SHP77 (cell line): ENCODE measurements at places on chromosomes 6 and 20.

- no peak for DNase-seq
Observed at GRCh38 chr6:19159089-19159488, 678.1 kb upstream of the ID4 start.

DNA sequence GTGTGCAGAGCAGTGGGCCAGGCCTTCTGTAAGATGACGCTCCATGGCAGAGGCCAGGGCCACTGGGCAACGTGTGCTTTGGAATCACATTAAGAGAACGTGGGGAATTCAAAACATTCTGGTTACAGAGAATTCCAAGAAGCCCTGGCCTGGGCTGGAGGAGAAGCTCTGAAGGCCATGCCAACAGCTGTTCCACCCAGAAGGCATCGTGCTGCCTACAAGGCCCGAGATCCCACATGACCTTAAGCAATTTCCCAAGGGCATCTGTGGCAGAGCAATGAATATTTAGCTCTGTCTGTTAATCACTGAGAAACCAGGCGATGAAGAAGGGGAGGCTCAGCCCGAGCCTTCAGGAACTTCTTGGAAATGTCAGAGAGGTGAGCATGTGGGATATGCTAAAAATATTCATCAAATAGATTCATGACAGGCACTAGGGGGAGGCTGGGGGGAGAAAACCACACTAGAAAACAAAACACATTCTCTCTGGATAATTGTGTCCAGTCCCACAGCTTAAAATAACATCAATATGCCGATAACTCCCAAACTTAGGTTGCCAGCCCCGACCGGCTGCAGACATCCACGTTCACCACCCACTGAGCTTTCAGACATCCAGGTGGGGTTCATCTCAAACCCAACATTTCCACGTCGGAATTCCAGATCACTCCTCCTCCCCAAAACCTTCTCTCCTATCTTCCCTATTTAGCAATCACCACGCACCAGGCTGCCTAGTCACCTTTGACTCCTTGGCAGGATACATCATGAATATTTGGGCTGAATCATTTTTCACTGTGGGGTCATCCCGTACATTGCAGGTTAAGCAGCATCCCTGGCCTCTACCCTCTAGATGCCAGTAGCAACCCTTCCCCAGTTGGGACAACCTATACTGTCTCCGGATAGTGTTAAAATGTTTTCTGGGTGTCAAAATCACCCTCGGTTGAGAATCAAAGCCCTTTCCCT, 6.6 kb downstream of the SULF2 start:
- DNase-seq, result no peak

- DNase-seq, result no peak
Observed at GRCh38 chr20:48823960-48824498, 3.8 kb downstream of the PREX1 start.

DNA sequence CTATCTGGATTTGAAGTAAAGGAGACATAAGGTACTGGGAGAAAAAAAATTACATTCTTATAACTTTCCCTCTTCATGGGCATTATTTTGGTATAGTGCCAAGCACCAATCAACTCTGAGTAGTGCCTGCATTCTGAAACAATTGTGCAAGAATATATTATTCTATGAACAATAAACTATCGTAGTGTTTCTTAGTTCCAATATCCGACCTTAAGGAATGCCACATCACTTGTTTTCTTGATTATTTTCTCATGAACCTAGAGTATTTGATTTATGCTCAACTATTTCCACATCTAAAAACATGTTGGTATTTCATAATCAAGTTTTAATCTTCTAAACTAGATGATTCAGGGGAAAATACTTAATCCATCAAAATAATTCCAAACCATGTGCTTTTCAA, 294.4 kb upstream of the TBX18 start:
- no peak for DNase-seq

- DNase-seq, result no peak
Observed at GRCh38 chr6:86859513-86859912, 77.8 kb upstream of the HTR1E start.

DNA sequence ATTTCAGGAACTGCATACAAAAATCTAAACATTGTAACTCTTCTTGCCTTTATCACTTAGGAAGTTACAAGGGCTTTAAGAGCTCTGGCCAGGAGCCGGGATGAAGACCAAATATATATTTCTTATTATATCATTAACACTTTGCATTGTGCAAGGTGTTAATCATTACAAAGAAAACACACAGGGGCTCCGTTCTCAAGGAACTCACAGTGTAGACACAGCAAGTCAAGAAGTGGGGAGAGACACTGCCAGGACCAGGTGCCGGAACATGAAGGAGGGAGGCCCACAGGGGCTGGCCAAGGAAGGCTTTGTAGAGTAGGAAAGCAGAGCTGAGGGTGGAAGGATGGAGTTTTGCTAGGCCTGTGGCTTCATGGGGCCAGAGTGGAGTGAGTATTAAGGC, 17.4 kb downstream of the ITPR3 start:
- DNase-seq, result no peak

DNA sequence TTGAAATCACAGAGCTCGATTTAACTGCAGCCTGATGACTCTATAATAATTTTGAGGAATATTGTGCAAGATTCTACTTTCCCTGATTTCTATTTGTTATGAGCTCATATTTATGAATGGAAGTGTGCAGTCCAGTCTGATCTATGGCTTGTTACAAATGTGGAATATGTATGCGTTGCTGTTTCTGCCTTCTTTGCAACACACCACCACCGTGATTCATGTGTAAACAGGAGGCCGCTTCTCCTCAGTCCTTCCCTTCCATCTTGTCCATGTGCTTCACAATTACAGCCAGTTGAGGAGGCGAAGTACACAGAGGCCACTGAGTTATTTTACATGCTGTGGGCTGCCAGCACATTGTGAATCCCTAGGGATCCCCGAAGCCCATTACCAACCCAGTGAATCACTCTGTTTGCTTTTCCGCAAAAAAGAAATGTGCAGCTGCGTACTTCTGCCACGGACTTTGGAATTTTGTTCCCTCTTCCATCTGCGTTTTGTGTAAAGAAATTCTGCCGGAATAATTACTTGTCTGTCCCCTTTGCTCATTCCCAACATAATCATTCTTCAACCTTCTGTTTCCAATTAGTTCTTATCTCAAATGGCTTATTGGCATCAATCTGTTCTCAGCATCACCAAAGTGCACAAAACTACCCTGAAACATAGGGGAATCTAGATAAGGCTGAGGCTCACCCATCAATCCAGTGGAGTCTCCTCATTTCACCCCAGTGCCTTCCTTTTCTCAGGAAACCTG, 551.6 kb upstream of the CITED2 start:
- DNase-seq, result no peak

DNA sequence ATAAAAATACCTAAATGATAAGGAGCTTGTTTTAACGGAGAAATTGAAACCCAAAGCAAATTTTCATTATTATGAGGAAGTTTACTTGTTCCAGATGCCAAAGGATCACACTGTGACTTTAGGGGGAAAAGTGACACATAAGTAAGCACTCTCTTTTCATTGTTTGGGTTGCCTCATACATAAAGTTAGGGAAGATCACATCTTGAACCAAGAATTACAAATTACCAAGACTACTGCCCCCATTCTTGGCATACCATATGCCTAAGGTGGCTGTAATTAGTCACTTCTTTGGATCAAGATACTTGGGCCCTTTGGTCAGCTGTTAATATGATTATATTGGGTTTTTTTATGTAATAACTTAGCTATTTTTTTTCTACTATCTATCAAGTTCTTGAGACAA, 269.0 kb downstream of the COL12A1 start:
- DNase-seq, result no peak

DNA sequence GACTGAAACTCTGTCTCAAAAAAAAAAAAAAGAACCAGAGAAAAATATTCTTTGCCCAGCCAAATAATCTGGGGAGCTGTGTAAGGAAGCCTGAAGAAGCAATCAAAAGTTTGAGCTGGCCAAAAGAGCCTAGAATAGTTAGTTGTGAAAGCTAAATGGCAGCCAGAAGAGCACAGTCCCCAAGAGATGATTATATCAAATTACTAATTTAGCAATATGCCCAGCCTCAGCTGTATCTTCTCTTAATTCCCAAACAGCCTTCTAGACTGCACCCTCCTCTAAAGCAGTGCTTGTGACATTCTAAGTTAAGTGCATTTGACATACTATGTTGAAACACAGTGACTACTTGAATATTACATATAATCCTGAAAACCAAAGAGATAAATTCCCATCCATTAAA, 38.9 kb downstream of the CDK19 start:
- no peak for DNase-seq

DNA sequence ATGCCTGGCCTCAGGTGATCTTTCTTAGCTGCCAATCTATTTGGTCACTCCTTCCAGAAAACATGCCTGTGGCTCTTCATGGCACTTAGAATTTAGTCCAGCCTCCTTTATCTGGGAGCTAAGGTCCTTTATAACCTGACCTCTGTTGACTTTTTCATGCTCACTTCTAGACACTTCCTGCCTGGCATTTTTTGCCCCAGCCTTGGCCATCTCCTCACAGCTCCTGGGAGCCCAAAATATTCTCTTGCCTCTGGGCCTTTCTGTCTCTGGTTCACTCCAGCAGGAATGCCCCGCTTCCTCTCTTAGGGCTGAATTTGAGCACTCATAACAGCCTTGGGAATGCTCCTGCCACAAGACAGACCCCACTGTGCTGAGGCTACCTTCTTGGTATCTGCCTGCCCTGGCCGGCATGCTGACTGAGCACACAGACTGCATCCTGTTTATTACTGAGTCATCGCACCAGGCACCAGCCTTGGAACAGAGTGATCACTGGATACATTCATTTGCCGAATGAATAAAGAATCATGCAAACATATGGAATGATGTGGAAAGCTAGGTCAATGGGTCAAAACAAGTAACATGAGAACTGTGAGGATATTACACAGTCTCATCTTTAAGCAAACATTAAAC, 5.8 kb upstream of the EEF1E1 start:
- DNase-seq, result no peak

DNA sequence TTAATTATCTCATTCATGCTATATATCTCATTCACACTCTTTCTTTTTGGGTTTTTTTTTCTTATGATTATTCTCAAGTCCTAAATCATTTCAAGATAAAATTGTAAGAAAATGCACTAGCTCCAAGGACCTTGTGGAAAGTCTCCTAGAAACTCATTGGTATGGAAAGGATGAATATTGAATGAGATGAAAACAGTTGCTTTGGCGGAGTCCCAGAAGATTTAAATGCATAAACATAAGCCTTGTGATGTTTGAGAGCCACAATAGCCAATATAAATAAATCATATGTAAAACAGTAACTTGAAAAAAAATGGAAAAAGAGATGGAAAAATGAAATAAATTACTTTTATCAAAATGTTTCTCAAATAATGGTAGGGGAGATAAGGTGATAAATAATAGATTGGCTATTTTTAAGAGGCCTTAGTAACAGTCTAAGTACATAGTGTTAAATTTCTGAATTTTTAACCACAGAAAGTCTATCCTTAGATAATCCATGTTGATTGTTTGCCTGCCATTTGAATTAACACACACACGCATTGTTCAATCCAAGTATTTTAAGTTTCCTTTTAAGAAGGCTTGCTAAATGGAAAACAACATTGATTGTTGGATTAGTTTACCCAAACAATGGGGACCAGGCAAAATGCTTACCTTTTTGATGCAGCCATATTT, 81.1 kb upstream of the CD2AP start:
- no peak for DNase-seq

DNA sequence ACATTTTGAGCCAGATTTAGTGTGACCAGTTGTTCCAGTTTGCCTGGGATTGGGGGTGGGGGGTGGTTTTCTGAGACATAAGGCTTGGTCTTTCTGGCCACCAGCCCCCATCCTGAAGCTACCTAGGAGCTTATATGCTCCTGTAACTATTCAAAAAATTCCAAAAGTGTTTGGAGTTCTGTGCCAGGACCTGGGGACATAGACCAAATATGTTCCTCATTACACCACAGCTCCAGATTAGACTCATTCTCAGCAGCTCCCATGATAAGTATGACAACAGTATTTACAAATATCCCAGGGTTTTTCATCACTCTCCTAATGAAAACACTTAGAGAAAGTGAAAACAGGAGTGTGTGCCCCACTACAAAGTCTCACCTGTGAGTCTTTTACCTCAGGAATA, 37.8 kb upstream of the RNF144B start:
- DNase-seq, result no peak

GRCh38 chr20:48538856-48539255, 288.9 kb downstream of the PREX1 start:
- no peak for DNase-seq

- no peak for DNase-seq
Observed at GRCh38 chr20:34887023-34887422, 10.6 kb downstream of the ACSS2 start.

- no peak for DNase-seq
Observed at GRCh38 chr6:82408952-82409431, 45.4 kb downstream of the TPBG start.

- DNase-seq, result no peak
Observed at GRCh38 chr6:43386492-43386891, 17.0 kb upstream of the ZNF318 start.

DNA sequence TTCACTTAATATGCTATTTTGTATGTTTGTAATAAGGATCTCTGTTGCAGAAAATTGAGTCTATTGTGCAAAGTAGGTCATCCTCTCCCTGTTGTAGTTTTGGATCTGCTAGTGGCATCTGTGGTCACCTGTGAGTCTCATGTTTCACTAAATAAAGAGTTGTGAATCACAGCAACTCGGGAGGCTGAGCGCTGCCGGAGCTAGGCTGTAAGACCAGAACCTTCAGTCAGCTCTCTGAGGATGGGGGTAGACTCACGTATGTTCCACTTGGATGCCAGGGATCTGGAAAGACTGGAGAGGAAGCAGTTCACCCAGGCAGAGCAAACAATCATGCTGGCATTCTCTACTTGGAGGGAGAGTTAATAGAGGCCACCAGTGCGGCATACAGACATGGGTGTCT, 187.3 kb upstream of the FOXA2 start:
- no peak for DNase-seq

DNA sequence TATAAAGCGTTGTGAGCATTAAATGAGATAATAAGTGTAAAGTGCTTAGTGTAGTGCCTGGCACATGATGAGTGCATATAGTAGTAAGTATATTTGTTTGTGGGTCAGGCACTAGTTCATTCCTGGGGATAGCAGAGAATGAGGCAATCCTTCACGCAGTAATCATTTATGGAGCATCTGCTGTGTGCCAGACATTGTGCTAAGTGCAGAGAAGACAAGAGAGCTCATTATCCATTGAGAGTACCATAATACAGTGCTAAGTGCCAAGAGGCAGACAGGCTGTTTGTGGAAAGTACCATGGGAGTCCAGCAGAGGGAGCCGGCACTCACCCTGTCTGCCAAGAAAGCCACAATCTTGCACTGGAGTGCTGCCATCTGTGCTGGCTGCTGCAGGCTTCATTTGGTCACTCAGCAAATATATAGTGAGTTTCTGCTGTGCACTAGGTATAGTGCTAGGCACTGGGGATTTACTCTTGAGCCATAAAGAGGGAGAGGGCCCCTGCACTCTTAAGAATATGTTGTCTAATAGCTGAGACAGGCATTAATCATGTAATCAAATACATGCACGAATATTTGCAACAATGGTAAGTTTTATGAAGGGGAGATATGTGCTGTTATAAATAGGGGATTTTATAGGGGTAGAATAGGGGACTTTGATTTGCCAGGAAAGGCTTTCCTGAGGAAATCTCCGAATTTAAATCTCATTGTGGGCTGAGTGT, 12.9 kb upstream of the MROH8 start:
- DNase-seq, result peak; percentile 24
